ENCODE measurements at places on chromosomes 4 and X.

DNA sequence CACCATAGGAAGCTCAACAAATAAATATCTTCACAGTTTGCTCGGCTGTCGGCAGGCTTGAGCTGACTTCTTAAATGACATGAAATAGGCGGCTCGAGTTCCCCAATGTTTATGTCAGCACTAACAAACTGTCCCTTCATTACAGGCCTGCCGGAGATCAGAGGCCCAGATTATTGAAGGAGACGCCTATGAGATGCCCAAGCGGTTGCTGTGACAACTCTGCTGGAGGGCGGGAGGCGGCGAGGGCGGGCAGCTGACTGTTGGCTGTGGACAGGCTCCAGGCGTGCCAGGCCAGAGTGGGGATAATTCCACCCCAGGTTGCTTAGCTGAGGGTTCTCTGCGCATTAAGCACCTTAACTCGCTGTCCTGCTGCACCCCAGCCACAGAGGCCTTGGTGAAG lies 39.2 kb upstream of the MSX1 start:
- DNase-seq, result no peak

GRCh38 chr4:169383724-169384123 lies 113.0 kb upstream of the SH3RF1 start:
- no peak for DNase-seq

DNA sequence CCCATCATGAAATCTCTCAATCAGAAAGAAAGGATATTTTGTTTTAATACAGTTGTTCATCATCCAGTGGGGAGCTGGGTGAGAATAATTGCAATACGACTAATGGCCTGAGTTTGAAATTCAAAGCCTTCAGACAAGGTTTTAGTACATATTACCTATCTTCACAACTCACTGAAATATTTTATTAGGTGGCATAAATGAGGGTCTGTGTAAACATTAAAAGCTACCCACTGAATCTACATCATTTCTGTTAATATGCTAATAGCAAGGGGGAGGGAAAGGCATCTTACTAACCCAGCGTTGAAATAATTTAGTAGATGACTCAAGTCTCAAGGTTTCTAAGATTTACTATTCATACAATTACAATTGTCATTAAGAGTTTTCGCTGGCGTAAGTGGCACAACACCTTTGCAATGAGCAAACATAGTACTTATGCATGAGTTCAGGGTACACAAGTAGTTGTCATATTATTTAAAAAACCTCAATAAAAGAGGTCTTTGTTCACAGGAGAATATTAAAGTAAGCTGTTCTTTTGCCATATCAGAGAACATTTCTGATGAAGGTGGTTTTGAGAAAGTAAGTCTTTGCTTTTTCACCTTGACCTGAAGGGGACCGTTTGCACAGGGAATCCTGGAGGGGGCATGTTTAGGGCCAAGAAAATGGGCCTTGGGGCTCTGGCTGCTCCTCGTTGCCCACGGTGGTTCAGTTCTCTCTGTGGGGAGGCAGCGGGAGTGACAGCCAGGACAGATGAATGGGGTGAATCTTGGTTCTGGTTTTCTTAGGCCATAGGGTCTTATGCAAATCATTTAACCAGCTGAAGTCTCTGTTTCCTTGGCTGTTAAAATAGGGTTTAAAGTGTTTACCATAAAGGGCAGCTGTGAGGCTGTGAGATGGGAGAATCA lies 4.5 kb upstream of the RHOH start:
- no peak for DNase-seq

- no peak for DNase-seq
These were observed 71.9 kb downstream of the PDLIM5 start for GRCh38 chr4:94523617-94524016.

DNA sequence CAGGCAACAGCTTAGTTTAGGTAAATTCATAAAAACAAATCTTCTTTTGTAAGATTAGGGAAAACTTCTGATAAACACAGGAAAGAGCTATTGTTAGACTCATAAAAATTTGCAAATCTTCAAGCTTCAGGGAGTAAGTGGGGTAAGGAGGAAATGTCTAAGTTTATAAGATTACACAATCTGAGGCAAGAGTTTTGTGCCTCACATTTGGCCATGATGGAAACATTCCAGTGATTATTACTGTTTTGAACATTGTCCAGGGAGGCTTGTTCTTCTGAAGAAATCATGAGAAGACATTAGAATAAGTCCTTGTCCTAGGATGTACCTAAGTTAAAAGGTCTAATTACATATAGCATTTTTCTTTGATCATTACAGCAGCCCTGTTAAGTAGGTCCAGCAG lies 72.8 kb downstream of the MAOB start:
- DNase-seq, result no peak

GRCh38 chrX:147917700-147918695 lies 6.3 kb downstream of the FMR1 start:
- no peak for DNase-seq

- no peak for DNase-seq
These were observed 9.4 kb downstream of the FNIP2 start for GRCh38 chr4:158778156-158778711.

DNA sequence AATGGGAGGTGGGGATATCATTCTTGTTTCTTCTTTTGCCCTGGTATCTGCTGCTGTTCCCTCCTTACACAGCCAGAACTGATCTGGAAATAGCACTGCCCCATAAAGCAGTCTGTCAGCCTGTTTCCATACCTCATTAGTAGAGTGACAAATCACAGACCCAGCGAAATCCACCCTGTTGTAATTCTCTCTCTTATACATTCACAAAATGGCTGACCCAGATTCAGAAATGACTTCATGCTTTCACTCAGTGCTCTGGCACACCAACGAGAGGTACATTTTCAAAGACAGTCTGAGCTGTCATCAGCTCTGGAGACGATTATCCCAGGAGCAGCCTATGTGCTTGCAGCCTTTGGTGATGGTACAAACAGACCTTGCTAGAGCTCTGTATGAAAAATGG lies 164.6 kb downstream of the AFF2 start:
- no peak for DNase-seq

DNA sequence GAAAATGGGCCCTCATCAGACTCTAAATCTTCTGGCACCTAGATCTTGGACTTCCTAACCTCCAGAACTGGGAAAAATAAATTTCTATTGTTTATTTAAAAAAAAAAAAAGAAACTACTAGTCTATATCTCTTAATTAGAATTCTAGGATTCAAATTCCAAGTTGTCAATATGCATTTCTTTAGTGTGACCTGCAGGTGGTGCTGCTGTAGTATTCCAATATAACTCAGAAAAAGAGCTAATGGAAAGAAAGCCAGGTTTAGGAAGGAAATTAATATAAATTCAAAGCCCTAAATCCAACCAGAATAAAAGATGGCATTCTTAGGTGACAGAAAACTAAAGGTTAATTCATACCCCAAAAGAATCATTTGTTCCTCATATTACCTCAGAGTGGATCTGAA lies 80.0 kb upstream of the NALF2 start:
- no peak for DNase-seq

GRCh38 chrX:143768976-143769375 lies 48.4 kb upstream of the SPANXN2 start:
- DNase-seq, result no peak

DNA sequence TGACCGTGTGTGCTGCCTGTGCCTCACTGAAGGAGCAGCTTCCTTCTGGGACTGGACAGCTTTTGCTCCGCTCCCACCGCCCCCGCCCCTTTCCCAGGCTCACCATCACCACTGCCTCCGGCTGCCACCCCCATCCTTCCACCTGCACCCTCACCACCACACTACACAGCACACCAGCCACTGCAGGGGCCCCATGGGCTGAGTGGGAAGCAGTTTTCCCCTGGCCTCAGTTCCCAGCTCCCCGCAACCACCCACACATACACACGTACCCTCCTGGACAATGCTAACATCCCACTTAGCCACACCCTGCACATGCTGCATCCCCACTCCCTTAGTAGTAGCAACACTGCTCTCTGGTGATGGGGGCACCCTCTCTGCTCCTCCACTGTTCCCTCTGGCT lies 29.6 kb upstream of the COX18 start:
- DNase-seq, result no peak

GRCh38 chr4:99816545-99817308 lies at the start of gene DAPP1:
Gene DAPP1, plus strand, starts transcription at chr4:99816827. Its CDS starts 87 bp downstream, at chr4:99816914.
- no peak for DNase-seq

GRCh38 chr4:1511441-1512041 lies 105.3 kb upstream of the NKX1-1 start:
- peak; percentile 12 for DNase-seq

DNA sequence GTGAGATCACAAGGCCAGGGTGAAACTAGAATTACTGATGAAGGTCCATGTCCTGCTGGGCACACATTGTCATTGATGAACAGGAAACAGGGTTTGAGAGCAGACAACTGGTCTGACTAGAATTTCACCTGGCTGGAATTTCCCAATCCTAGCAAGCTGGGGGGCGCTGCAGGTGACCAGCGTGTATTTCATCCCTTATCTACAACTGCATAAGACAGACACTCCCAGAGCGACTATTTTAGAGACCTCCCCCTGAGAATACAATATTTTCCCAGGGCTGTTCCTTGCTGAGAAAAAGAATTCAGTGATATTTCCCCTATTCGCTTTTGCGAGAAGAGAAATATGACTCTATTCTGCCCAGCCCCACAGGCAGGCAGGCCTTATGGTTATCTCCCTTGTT lies 432.6 kb upstream of the GALNT7 start:
- DNase-seq, result no peak

GRCh38 chr4:174794543-174795094 lies 34.4 kb downstream of the GLRA3 start:
- DNase-seq, result no peak

DNA sequence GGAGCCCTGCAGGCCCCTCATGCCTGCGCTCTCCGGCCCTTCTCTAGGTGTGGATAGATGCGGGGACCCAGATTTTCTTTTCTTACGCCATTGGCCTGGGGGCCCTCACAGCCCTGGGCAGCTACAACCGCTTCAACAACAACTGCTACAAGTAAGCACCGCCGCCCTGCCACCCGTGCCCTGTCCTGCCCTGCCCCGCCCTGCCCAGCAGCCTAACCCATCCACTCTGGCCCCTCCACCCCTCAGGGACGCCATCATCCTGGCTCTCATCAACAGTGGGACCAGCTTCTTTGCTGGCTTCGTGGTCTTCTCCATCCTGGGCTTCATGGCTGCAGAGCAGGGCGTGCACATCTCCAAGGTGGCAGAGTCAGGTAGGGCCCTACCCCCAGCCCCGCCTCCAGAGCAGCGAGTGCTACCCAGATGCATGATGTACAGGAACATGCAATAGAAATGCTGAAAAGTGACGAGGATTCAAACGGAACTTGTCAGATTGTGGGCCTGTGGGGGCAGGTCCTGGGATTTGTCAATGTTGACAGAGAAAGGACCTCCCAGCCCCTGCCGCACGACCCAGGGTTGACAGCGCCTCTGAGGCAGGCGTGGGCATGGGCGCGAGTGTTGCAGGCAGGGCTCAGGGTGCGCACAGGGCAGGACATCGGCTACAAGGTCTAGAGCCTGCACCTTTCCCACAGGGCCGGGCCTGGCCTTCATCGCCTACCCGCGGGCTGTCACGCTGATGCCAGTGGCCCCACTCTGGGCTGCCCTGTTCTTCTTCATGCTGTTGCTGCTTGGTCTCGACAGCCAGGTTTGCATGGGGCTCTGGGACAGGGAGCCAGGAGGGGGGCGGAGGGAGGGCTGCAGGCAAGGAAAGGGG lies 5.7 kb downstream of the SLC6A8 start:
- no peak for DNase-seq

DNA sequence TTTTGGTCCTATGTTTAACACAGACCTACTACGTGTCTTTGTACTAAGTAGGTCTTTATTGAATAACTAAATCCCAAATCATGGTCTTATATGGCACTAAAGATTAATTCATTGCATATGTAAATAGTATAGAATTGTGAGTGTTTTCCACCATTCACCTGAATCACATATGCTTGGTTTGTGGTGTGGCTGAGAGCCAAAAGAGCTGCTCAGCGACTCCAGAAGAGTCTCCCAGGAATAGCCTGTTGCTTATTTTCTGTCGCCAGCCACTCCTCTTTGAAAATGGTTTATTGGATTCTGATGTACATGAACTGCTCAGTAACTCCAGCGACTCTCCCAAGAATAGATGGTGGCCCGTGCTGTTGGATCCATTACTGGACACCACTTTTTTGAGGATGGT lies 184.5 kb downstream of the CLCN4 start:
- DNase-seq, result no peak

DNA sequence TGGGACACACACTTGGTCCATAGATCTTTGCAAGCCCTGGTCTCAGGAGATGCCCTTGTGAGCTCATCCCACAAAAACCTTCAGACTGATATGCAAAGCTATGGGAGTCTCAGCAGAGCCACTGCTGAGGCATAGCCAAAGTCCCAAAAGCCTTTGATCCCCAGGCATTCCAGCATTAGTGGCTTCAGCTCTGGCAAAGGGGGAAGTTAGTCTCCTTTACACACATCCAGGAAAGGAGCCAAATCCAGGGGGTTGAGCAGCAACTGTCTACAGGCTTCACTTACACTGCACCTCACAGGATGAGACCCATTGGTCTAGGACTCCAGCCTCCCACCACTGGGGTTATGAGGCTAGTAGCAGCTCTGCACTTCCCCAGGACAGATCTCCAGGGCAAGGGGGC lies 14.0 kb downstream of the PF4 start:
- DNase-seq, result no peak

DNA sequence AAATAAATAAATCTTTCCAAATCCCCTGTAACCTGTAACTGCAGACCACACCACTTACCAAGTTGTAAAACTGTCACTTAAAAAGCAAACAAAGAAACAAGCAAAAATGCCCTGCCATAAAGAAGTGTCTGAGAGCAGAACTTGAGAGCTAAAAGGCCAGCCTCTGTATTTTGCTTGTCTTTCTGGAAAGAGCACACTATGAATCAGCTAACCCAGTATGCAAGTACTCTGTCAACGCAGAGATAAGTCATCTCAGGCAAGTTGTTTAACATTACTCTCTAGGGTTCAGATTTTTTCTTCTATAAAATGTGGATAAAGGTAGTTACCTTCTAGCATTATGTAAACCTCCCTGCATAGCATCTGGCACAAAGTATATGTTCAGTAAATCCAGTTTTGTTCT lies 134.8 kb downstream of the HS3ST1 start:
- DNase-seq, result no peak

DNA sequence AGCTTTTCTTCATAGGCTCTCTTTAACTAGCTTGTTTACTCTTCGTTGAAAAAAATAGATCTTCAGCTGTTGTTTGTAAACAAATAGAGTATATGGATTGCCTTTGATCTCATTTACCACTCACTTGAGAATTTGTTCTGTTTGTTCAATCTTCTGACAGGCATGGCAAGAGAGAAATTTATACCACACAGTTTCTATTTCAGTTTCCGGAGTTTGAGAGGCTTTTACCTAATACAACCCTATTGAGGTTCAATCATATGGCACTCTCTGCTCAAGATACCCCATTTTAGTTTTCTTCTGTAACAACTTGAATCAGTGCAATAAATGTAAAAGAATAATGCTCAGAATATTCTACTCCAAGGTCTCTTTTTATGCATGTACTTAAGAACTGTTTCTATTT lies 148.0 kb downstream of the EMCN start:
- no peak for DNase-seq

- peak; percentile 86 for DNase-seq
These were observed 438.3 kb downstream of the CENPC start for GRCh38 chr4:67106861-67107460.

DNA sequence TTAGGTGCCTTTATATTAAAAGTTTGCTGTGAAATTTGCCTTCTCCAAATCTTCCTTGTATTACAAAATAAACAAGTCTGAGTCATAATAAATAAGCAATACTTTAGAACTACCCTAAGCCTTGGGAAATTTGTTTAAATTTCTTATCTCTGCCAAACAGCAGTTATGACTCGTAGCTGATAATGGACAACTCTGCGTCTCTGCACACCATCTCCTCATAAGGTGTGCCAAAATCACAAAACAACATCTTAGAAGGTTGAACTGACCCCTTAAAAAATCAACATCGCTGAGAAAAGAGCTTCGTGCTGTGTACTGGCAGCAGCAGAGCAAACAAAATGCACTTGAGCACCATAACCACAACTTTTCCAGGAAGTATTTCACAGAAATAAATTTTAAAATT lies 22.0 kb downstream of the OR13H1 start:
- no peak for DNase-seq
